ENCODE measurements at places on chromosomes 4 and X.

- DNase-seq: no peak
These were observed 166.5 kb downstream of the TBX22 start for GRCh38 chrX:80181079-80181478.

GRCh38 chr4:53963336-53963735 lies 101.1 kb downstream of the CHIC2 start:
- DNase-seq: no peak

GRCh38 chr4:42420140-42420539 lies 22.9 kb downstream of the SHISA3 start:
- DNase-seq: no peak

DNA sequence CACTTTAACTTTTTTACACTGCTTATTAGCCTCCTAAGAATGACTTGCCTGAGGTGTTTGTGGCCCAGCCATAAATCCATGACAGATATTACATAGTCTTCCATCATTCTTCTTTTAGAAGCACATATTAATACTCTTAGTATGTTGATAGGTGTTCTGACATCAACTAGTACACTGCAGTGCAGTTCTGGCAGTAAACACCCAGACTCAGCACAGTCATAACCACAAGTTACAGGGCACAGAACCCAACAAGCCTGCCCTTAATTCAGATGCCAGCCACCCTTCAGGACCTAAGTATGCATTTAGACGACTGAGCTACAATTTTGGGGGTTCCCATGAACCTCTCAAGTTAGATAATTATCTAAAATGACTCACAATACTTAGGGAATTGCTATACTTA lies 36.5 kb upstream of the GUCY1B1 start:
- DNase-seq: no peak
